ENCODE measurements at places on chromosomes 4 and X. TPM values are rescaled to one million over a fixed set of nuclear protein-coding genes. Genes with fewer than 3 reads are reported as not detected.

- no peak for DNase-seq
These were observed 1722.1 kb upstream of the PCDH10 start for GRCh38 chr4:131427000-131427399.

The EDA gene
- 6.8 TPM for polyA plus RNA-seq

DNA sequence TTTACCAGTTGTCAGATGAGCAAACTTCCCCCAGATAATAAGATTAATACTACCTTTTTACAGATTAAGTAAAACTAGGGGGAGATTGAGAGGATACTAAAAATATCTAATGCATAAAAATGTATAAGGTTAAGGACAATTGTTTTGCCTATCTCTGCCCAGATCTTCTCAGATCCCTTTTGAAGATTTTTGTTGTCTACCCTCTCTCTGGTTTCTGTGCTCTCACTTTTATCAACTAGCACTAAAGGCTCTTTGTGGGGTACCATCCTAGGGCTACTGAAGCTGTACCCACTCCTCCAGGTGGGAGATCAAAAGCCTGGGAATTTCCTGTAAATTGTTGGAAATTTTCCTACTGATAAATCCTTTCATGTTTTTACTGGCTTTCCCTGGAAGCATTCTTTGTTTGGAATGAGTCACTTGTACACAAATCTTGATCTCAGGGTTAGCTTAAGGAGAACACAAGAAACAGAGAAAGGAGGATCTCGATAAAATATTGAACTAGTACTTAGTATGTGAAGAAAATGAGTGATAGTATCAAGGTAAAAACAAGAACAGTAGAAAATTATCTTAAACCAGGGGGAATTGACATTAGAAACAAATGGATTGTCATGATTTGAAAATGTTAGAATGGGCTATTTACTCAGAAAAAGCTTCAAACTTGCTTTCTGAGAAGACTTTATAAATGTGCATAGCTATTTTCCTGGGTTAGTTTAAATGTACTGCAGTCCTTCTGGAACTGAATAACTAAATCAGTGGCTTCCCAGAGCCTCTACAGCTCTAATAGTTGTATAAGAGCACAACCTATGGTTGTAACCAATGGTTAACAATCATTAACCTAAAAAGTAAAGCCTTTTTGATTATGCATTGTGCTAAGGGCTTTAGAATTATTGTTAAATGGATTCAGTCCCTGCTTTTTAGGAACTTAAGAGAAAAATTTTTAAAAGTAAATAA is 679.9 kb upstream of the MAGEB2 start:
- DNase-seq, result no peak

The WDR19 gene
- polyA plus RNA-seq, result 16.9 TPM

DNA sequence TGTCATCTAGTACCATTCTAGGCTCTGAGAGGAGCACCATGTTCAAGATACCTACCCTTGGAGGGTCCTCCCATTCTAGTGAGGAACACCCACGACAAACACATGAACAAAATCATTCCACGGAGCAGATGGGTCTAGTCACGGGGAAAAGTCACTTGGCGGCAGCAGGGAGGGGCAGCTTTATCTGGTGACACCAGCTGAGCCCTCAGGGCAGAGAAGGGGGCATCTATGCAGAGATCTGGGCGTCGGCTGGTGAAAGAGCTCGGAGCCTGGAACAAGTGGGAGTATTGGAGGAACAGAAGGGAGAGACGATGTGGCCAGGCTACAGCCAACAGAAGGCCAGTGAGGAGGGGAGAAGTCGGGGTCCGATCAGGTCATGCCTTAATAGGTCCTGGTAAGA is 11.9 kb upstream of the PDHA1 start:
- DNase-seq, result no peak

The USP17L17 gene
- not detected for polyA plus RNA-seq

The NSUN7 gene
- 2.1 TPM for polyA plus RNA-seq

The ADAD1 gene
- polyA plus RNA-seq, result not detected

The TNMD gene
- 0.24 TPM for polyA plus RNA-seq

The C1QTNF7 gene
- 0.92 TPM for polyA plus RNA-seq

The SMR3B gene
- polyA plus RNA-seq, result 8.9 TPM

The OPN1MW gene
- not detected for polyA plus RNA-seq

- DNase-seq, result no peak
These were observed 115.9 kb downstream of the CPZ start for GRCh38 chr4:8708401-8709021.

The OPRPN gene
- not detected for polyA plus RNA-seq

- no peak for DNase-seq
These were observed 45.1 kb upstream of the LGI2 start for GRCh38 chr4:25075851-25076250.

The CMC4 gene
- 5.0 TPM for polyA plus RNA-seq

- no peak for DNase-seq
These were observed 101.3 kb upstream of the EGFL6 start for GRCh38 chrX:13468096-13468495.

GRCh38 chr4:42471896-42472295 is 74.6 kb downstream of the SHISA3 start:
- no peak for DNase-seq

DNA sequence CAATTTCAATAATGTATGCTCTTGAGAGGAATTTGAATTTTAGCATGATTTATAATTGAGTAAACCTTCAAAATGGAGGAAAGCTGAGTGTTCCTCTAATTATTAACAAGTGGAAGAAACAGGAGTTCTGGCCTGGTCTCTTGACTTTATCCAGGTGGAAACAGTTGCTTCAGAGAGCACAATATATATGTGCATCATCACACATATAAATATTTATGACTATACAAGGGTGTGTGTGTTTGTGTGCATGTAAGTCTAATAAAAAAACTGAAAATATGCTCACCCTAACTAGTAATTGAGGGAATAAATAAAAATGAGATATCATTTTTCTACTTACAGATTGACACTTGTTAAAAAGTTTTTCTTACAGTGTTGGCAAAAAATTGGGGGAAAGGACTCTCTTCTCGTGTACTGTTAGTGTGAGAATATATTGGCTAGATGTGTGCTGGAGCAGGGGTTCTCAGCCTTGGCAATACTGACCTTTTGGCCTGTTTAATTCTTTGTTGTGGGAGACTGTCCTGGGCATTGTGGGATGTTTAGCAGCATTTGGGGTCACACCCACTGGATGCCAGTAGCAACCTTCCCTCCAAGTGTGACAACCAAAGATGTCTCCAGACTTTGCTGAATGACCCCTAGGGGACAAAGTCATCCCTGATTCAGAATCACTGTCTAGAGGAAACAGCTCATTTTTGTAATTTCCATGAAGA is 20.8 kb upstream of the HERC5 start:
- DNase-seq, result no peak

The NUDT10 gene
- 1.4 TPM for polyA plus RNA-seq

GRCh38 chr4:67106861-67107460 is 438.3 kb downstream of the CENPC start:
- DNase-seq, result no peak

The SFRP2 gene
- polyA plus RNA-seq, result 22.3 TPM

- no peak for DNase-seq
These were observed 16.3 kb downstream of the C4orf50 start for GRCh38 chr4:6001680-6002491.

GRCh38 chr4:159145992-159146330 is 43.1 kb downstream of the RAPGEF2 start:
- DNase-seq, result no peak

DNA sequence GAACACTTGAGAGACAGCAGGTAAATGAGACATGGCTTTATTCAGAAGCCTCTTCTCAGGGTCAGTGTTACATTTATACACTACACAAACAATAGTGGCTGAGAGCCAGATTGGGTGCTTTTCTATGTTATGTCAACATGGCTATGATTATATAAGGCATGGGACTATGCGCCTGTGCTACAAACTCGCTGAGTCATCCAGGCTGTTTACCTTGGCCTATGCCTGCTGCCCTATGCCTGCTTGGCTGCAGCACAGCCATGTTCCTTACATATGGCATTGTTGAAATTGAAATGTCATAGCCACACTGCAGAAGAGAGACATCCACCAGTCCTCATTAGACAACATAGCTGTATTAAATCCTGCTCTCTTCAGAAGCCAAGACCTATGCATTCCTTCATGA is 236.3 kb upstream of the NWD2 start:
- DNase-seq, result no peak

GRCh38 chr4:140485939-140486338 is 12.2 kb downstream of the MGAT4D start:
- no peak for DNase-seq

GRCh38 chr4:106034220-106034619 is 138.9 kb downstream of the NPNT start:
- no peak for DNase-seq

GRCh38 chr4:127832585-127832984 is 48.1 kb upstream of the PLK4 start:
- DNase-seq, result no peak

DNA sequence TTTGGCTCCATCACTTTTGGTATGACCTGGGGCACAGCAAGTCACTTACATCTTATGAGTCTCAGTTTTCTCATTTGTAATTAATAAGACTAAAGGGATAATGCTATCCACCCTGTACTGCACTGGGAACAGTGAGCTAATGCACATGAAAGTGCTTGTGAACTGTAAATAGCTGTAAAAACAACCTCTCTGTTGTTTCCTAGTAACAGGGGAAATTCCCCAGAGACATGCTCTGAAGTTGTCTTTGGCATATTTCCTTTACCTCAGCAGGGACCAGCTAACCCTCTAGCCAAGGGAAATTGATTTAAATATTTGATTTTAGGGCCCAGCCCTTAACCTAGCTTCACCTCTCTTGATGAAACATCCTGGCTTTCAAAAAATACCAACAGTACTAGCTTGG is 6.1 kb upstream of the CYSLTR1 start:
- DNase-seq, result no peak

DNA sequence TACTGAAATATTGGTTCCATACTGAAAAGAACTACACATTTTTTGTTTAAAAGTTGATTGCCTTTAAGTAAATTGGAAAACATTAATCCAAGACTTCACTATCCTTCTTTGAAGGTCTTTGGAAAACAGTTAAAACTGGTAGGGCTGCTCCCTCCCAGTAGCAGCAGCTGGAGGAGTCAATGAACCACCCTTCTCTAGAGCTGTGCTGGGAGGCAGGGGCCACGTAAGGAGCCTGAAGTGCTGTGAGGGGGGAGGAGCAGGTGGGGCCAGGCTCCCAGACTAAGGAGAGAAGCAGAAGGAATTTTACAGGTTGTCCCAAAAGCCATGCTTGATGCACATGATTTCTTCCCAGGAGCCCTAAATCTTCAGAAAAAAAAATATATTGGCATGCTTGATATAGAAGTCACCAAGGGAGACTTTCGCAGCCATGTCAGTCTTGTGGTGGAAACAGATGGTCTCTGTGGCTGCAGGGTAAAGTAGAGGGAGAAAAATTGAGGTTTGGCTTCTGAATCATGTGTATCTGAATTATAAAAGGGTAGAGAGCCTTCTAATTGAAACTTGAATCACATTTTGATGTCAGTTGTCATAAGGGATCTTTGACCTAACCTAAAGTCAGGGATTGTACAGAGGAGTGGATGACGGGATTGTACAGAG is 673.2 kb upstream of the FRG1 start:
- DNase-seq, result no peak

DNA sequence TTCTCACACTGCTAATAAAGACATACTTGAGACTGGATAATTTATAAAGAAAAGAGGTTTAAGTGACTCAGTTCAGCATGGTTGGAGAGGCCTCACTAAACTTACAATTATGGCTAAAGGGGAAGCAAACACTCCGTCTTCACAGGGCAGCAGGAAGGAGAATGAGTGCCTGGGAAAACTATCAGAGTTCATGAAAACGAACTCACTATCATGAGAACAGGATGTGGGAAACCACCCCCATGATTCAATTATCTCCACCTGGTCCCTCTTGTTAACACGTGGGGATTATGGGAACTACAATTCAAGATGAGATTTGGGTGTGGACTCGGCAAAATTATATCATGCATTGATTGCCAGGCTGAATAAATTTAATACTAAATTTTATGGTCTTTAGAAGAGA is 592.7 kb downstream of the GRXCR1 start:
- no peak for DNase-seq

- no peak for DNase-seq
These were observed 46.2 kb upstream of the MID1IP1 start for GRCh38 chrX:38754818-38755718.

The SAGE1 gene
- polyA plus RNA-seq, result 0.03 TPM

GRCh38 chr4:125235971-125236370 is 78.8 kb upstream of the FAT4 start:
- no peak for DNase-seq

DNA sequence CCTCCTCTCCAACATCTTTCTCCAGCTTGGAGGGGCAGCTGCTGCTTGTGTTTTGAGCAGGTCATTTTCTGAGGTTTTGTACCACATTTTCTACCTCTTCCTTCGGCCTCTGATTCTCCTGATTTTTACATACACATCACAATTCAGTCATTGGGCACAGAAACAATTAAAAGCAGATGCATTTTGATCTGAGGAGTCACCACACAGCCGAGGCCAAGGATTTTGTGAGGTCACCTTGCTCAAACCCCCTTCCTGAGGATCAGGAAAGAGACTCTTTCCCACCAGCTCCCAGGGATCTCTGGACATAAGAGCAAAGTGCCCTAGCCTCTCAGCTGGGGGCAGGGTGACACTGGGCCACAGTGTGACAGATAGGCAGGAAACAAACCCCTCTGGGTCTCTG is 5.4 kb upstream of the FATE1 start:
- no peak for DNase-seq

- DNase-seq, result no peak
These were observed 9.6 kb upstream of the MAP7D3 start for GRCh38 chrX:136260776-136261175.

GRCh38 chr4:16157609-16158503 is 68.4 kb downstream of the TAPT1 start:
- DNase-seq, result no peak

- DNase-seq, result peak; percentile 53
These were observed 66.5 kb downstream of the EFNB1 start for GRCh38 chrX:68895341-68895755.

DNA sequence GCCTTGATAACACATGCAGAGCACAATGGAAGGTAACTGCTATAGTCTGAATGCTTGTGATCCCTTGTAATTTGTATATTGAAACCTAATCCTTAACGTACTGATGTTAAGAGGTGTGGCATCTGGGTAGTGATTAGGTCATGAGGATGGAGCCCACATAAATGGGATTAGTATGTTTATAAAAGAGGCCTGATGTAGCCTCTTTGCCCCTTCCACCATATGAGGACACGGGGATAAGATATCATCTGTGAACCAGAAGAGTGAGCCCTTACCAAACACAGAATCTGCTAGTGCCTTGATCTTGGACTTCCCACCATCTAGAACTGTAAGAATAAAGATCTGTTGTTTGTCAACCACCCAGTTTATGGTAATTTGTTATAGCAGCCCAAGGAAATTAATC is 1074.2 kb upstream of the INTU start:
- DNase-seq, result no peak

DNA sequence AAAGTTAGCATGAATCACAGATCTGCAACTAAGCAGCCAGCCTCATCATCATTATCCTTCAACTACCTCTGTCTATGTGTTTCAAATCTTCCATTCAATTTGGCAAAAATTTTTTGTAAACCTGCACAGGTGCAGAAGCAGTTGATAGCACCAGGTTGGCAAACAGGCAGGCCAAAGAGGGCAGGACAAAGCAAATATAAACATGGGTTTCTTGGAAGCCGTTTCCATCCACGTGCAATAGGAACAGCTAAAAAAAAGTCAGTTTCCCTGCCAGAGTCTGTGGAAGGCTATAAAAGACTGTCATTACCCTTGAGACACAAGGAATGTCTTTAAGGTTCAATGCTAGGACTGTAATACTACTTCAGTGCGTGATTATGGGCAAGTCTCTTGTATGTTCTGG is 253.2 kb downstream of the PDHA2 start:
- DNase-seq, result no peak

The SPRY1 gene
- 35.4 TPM for polyA plus RNA-seq

Measured in adrenal gland (tissue), 19 donors.